Endodermal cell (in vitro differentiated cells): ENCODE measurements at places on chromosomes 2 and 18.

GRCh38 chr2:149561309-149561926 is 26.2 kb downstream of the MMADHC start:
- DNase-seq: no peak
- H3K4me1 ChIP-seq: no peaks in the 10 kb centered on the region
- H3K27ac ChIP-seq: no peak overlapping the region
- H3K36me3 ChIP-seq: no peaks in the 10 kb centered on the region

GRCh38 chr2:127226520-127227263 is 6.6 kb upstream of the CYP27C1 start:
- DNase-seq: peak; percentile 61
- H3K27me3 ChIP-seq: no peaks in the 10 kb centered on the region
- no peaks in the 10 kb centered on the region for H3K36me3 ChIP-seq
- no peaks in the 10 kb centered on the region for H3K4me1 ChIP-seq
- H3K4me3 ChIP-seq: no peak overlapping the region

- H3K4me1 ChIP-seq: no peaks in the 10 kb centered on the region
- peak; percentile 37 for DNase-seq
- no peak overlapping the region for H3K27ac ChIP-seq
- H3K27me3 ChIP-seq: peaks cover 9% of the 10 kb centered on the region
- no peak overlapping the region for H3K4me3 ChIP-seq
Observed at GRCh38 chr2:73925033-73925704, 1.5 kb upstream of the DGUOK start.

GRCh38 chr2:86314125-86314524 is 23.3 kb downstream of the REEP1 start:
- peaks cover 58% of the 10 kb centered on the region for H3K27me3 ChIP-seq
- DNase-seq: no peak

- DNase-seq: no peak
- H3K27me3 ChIP-seq: no peaks in the 10 kb centered on the region
- no peaks in the 10 kb centered on the region for H3K4me1 ChIP-seq
- H3K4me3 ChIP-seq: no peak overlapping the region
- H3K36me3 ChIP-seq: peaks cover 84% of the 10 kb centered on the region
Observed at GRCh38 chr2:61218817-61219170, 56.8 kb downstream of the C2orf74 start.
